Neural crest cell (in vitro differentiated cells): ENCODE measurements at places on chromosomes 5 and 9.
A peak's percentile ranks its signal among the peaks of the same experiment; 100 is the strongest.

GRCh38 chr5:79876456-79876855, 114.6 kb downstream of the MTX3 start:
- no peak for DNase-seq

DNA sequence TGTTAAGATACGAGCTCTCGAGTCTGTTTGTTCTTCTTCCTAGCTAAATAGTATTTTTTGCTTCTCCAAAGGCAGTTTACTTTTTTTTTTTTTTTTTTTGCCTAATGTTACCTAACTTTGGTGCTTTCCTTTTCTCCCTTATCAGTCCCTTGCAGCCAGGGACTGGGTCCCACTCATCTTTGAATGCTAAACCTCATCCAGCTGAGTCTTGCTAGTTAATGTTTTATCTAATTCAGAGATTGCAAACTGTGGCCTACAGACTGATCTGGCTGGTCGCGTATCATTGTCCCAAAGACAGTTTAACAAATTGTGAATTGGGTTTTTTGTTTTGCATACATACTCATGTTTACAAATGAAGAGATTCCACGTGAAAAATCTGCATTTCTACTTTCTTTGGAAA, 95.7 kb upstream of the EFNA5 start:
- DNase-seq, result no peak

DNA sequence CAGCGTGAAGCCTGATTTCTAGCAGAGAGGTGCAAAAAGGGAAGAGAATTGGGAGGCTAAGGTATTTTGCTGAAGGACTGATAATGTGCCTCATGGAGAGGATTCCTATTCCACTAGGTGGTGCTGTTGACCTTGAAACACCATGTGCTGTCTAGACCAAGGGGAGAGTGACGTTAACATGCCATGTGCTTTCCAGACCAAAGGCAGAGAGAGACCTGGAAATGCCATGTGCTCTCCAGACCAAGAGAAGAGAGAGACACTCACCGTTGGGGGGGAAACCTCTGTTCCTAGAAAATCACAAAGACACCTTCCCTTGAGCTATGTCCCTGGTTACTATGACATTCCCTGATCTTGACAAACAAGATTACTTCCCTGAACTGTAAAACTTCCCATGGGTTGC, 286.0 kb upstream of the TUSC1 start:
- peak; percentile 14 for DNase-seq

GRCh38 chr9:16325966-16326365, 544.5 kb downstream of the BNC2 start:
- DNase-seq, result no peak

GRCh38 chr5:43227655-43228054, 35.6 kb downstream of the NIM1K start:
- DNase-seq, result no peak

DNA sequence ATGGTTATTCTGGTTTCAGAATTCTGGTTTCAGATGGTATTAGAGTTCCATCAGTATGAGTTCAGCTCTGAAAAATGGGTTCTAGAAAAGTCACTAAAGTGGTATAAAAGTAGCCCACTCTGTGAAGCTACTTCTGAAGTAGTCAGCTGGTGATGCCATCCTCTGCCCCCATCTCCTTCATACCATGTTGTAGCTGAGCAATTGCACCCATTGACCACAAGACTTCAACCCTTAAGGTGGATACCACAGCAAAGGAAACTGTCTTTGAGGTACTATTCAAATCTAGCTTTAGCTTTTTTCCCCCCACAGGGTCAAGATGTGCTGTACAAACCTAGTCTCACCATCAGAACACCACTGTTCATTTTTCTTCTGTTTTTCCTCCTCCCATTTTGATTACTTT, 444.9 kb downstream of the DMAC1 start:
- no peak for DNase-seq

GRCh38 chr9:133184971-133185370, 21.3 kb upstream of the GBGT1 start:
- peak; percentile 26 for DNase-seq

GRCh38 chr5:122915717-122916461, 70.5 kb downstream of the SNX24 start:
- DNase-seq, result no peak

DNA sequence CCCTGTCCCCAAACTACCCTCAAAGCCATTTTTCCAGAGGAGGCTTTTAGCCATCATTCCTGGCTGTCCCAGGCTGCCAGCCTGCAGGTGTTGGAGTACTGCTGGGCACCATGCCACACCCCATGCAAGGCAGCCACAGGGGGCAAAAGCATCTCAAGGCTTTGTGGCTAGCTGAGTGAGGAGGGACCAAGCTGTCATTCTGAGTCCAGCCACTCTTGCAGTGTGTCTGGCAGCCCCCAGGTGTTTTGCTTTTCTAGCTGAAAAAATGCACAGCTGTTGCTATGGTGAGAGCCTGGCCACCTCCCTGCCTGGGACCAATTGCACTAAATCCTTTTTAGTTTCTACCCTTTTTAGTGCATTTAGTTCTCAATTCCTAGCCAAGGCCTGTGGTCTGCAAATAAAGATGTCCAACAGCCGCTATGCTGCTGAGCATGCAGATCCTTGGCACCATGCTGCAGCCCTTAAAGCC, 50.4 kb upstream of the PTGS1 start:
- DNase-seq, result no peak

GRCh38 chr5:50325237-50325832, 115.8 kb downstream of the EMB start:
- DNase-seq, result peak; percentile 3

- DNase-seq, result no peak
Measured at GRCh38 chr5:57566914-57567313, 84.3 kb upstream of the ACTBL2 start.

DNA sequence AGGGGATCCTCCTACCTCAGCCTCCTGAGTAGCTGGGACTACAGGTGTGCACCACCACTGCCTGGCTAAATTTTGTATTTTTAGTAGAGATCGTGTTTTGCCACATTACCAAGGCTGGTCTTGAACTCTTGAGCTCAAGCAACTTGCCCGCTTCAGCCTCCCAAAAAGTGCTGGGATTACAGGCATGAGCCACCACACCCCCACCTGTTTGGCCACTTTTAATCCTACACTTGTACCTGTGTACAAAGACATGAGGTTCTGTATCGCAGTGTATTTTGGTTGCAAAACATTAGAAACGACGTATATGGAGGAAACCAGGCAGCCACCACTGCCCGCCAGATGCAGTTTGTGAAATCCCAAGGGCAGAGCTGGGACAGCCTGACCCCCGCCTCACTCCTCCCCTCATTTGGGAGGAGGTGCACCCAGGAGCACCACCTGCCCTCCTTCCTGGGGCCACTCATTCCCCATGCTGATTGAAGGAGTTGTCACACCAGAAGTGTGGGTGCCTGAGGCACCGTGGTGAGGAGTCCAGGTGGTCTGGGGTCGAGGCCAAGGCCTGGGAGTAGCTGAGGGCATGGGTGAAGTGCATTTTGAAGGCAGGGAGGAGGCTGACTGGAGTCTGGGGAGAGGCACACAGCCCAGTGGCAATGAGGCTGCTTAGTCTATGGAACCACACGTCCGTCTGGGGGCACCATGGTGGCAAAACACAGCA, 39.3 kb upstream of the OLFM1 start:
- DNase-seq, result no peak

- no peak for DNase-seq
Measured at GRCh38 chr5:157748760-157749461, 5.4 kb downstream of the LSM11 start.

- no peak for DNase-seq
Measured at GRCh38 chr5:8958602-8959001, 587.3 kb downstream of the SEMA5A start.

DNA sequence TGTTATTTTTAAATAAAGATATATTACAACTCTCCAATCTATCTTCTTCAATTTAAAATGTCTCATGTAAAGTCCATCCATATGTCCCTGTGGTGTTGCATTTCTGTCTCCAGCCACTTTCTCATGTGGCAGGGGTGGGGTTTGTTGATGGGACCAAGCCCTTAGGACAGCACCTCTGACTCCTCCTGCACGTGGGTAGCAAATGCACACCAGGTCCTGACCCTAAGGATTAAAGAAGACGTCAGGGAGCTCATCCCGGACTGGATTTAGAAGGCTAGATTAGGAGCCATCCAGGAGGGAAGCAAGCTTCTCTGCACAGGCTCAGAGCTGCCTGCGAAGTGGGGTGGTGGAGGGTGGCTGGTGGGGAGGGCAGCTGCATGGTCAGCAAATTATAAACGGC, 38.9 kb upstream of the FAM120AOS start:
- no peak for DNase-seq

DNA sequence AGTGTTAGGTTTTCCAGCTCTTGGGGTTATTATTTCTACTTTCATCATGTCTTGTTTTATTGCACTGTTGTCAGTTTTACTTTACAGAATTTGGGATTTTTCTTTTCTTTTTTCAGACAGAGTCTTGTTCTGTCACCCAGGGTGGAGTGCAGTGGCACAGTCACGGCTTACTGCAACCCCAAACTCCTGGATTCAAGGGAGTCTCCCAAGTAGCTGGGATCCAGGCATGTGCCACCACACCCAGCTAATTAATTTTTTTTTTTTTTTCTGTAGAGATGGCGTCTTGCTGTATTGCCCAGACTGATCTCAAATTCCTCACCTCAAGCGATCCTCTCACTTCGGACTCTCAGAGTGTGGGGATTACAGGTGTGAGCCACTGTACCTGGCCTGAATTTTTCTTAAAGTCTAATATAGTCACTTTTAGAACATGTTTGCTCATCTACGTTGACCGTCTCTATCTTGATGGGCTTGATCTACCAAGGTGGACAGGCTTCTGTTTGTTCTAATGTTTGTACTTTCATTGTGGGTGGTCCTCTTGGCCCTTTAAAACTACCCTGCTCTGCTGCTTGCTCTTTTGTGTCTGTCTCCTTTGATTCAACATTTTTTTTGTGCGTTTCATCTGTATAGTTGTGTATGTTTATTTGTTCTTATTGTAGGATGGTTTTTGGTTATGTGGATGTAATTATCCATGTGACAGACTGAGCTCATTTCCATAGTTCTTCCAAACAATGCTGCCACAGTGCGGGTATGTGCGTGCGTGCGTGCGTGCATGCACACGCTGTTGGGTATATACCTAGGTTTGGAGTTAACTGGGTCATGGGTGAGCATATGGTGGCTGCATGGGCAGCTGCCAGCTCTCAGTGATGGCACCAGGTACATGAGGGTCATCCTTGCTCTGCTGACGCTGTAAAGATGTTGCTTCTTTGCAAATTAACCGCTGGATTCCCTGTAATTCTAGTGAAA, 18.1 kb downstream of the PRRC2B start:
- no peak for DNase-seq

DNA sequence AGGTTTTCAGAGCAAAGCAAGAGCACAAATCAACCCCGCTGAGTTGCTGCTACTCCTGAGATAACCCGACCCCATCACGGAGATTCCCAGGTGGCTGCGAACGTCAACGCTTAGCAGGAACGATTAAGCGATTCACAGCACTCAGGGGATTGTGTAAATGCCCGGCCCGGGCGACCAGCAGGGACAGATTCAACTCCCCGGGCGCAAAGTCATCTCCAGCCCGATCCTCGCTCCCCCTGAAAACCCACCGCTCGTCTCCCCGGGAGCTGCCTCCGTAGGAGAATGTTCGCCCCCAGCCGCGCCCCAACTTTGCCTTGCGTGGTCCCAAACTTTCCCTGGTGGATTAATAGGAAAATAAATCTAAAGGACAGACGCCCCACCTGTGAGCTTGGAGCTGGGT, 685 bp downstream of the SLC24A2 start:
- DNase-seq, result peak; percentile 8

DNA sequence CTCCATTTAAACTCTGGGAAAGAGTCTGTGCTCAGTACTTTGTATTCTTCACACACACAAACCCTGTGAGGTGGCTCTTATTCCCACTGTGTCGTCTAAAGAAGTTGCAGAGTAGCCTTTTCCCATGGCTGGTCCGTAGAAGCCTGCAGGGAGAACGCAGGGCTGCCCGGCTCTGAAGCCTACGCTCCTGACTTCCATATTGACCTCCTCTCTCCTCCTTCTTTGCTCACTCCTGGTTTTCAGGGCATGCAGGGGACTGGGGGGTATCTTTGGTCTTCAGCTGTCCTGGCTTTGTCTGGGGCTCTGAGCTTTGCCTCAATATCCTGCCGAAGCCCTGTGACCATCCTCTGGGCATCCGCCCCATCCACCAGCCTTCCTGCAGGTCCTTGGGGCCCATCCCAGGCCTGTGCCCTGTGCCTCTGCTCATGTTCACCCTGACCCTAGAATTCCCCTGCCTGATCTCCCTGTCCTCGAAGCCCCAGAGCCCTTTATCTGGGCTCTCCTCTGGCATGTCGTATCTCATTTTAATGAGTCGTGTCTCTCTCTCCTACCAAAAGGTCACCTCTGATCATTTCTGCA, 83.8 kb upstream of the FSTL4 start:
- no peak for DNase-seq

DNA sequence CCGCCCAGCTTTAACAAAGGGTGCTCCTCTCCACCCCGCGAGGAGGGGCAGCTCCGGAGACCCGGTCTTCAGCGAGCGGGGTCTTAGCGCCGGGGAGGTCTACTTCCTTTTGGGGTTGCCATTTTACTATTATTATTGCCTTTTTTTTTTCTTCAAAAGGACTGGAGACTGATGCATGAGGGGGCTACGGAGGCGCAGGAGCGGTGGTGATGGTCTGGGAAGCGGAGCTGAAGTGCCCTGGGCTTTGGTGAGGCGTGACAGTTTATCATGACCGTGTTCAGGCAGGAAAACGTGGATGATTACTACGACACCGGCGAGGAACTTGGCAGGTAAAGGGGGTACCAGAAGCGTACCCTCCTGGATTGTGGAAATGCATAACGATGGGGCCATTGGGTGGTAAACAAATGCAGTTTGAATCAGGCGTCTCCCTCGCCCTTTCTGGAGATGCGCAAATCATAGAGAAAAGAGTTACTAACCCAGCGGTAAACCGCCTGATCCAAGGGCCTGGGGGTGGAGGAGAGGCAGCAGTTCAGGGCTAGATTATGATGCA, 1.2 kb downstream of the DAPK1 start:
- peak; percentile 5 for DNase-seq

DNA sequence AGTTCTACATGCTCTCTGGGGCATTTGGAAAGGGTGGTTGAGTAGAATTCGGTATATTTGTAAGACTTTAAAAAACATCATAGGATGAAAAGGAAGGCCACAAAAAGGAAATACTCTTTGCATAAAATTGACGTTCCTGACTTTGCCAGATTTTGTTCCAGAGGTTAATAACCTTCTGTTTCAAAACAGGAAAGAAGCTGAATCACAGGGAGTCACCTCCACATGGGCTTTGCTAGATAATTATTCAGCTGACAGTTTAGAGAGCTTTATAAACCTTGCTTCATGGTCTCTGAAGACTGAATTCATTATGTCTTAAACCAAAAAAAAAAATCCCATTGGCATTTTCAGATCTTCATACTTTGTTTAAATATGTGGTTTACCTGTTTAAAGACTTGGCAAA, 203.7 kb downstream of the SEMA6A start:
- DNase-seq, result no peak
